ENCODE measurements at places on chromosomes 4 and X.

- no peak for DNase-seq
- no peak overlapping the region for H3K4me3 ChIP-seq
- no peaks in the 10 kb centered on the region for H3K4me1 ChIP-seq
- no peaks in the 10 kb centered on the region for H3K36me3 ChIP-seq
These were observed 75.8 kb upstream of the MAGEB10 start for GRCh38 chrX:27731962-27732361.

GRCh38 chr4:18858229-18858922 lies 836.8 kb upstream of the LCORL start:
- no peaks in the 10 kb centered on the region for H3K36me3 ChIP-seq
- no peaks in the 10 kb centered on the region for H3K27me3 ChIP-seq
- DNase-seq: no peak
- H3K4me3 ChIP-seq: no peak overlapping the region
- no peak overlapping the region for H3K27ac ChIP-seq

- H3K27me3 ChIP-seq: no peaks in the 10 kb centered on the region
- no peaks in the 10 kb centered on the region for H3K4me1 ChIP-seq
- DNase-seq: no peak
- H3K4me3 ChIP-seq: no peak overlapping the region
- H3K27ac ChIP-seq: no peak overlapping the region
These were observed 76.8 kb downstream of the DTHD1 start for GRCh38 chr4:36358173-36358572.

- H3K27me3 ChIP-seq: no peaks in the 10 kb centered on the region
- H3K36me3 ChIP-seq: no peaks in the 10 kb centered on the region
- no peak for DNase-seq
- no peaks in the 10 kb centered on the region for H3K4me1 ChIP-seq
These were observed 24.2 kb upstream of the XPNPEP2 start for GRCh38 chrX:129714581-129714980.

GRCh38 chrX:154775419-154776349 lies 13.0 kb downstream of the DKC1 start:
- DNase-seq: no peak
- peaks cover 4% of the 10 kb centered on the region for H3K4me1 ChIP-seq
- no peak overlapping the region for H3K4me3 ChIP-seq
- H3K27ac ChIP-seq: no peak overlapping the region

DNA sequence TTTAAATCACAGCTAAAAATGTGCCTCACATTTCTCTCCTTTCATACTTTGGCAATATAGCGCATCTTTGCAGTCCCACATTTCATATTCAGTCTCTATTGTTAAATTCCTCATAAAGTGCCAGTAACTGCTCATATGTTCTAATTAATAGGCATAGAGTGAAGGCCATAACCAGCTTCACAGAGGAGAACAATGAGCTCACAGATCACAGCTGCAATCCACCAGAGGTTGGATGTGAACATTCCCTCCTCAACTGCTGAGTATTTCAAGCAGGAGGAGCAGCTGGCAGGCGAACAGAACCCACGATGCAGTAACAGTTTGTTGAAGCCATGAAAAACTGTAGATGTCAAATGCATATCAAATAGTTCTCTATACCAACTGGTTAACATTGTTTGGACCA lies 2088.7 kb upstream of the AGA start:
- DNase-seq: no peak
- no peaks in the 10 kb centered on the region for H3K36me3 ChIP-seq
- H3K27me3 ChIP-seq: no peaks in the 10 kb centered on the region
- H3K4me1 ChIP-seq: no peaks in the 10 kb centered on the region
- H3K27ac ChIP-seq: no peak overlapping the region

DNA sequence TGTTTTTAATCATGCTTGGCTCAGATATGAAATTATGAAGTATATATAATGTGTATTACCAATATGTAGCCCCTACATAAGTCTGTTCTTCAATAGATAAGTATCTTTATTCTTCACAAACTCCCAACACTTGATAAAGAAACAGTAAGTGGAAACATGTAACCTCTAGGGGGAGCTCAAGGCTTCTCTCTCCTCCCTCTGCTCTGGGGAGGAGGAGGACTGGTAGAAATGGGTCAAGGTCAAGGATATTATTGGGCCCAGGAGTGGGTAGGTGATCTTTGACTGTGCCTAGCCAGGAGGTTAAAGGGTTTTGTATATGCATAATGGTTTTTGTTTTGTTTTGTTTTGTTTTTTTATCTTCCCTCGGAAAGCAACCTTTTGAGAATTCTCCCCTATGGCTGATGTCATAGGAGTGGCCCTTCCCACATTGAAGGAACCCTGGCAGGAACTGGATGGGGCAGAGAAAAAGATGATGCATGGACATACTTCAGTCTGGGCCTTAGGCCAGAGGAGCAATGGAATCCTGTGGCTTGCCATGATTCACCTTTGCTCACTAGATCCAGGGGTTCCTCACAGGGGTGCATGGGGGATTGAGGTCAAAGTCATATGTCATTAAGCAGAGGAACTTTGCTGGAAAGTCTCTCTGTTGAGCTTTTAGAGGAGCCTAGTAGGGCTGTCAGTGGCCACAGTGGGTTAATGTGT lies 460.3 kb downstream of the MID1IP1 start:
- no peak for DNase-seq
- H3K27me3 ChIP-seq: no peaks in the 10 kb centered on the region
- peaks cover 4% of the 10 kb centered on the region for H3K36me3 ChIP-seq
- H3K27ac ChIP-seq: peak overlapping the region; percentile 44
- H3K4me1 ChIP-seq: peaks cover 8% of the 10 kb centered on the region
- no peak overlapping the region for H3K4me3 ChIP-seq

DNA sequence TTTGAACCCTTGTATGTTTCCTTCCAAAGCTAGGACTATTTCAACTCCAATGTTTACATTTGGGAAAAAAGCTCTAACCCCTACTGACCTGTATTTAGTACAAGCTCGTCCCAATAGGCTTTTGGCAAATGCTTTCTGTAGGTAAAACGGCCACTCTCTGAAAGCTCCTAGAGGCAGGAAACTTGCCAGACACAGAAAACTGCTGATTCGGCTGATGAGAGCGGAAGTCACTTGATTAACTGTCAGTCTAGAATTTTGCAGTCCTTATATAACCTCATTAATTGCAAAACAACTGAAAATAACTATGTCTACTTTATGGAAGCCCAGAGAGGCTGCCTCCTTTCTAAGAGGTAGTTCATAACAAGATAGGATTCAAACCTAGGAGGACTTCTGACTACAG lies 108.1 kb downstream of the TSPAN7 start:
- no peaks in the 10 kb centered on the region for H3K36me3 ChIP-seq
- no peak for DNase-seq
- no peaks in the 10 kb centered on the region for H3K4me1 ChIP-seq
- H3K4me3 ChIP-seq: no peak overlapping the region

GRCh38 chr4:142535009-142535408 lies 311.1 kb downstream of the INPP4B start:
- H3K4me1 ChIP-seq: peaks cover 7% of the 10 kb centered on the region
- no peaks in the 10 kb centered on the region for H3K36me3 ChIP-seq
- H3K27ac ChIP-seq: no peak overlapping the region
- DNase-seq: no peak
- no peak overlapping the region for H3K4me3 ChIP-seq

GRCh38 chr4:94813221-94813620 lies 55.5 kb downstream of the BMPR1B start:
- no peaks in the 10 kb centered on the region for H3K36me3 ChIP-seq
- H3K4me3 ChIP-seq: no peak overlapping the region
- H3K27me3 ChIP-seq: no peaks in the 10 kb centered on the region

DNA sequence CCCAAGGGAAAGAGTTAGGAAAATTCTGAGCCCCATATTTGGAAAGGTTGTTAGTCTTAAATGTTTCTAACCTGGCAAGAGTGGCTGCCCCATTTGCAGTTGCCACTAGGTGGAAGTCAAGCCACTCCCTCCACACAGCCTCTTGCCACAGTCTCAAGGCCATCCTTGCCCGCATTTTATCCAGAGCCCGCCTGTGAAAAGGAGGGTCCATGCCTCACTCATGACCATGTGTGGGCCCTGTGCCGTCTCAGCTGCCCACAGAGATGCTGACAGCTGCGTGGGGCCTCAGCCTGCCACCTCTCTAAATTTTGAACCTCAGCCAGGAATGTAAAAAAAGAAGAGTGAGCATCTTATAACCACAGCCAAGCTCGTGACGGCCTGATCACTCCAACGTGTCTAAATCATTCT lies 201.5 kb upstream of the FAM241A start:
- H3K27me3 ChIP-seq: peaks cover 10% of the 10 kb centered on the region
- no peak overlapping the region for H3K27ac ChIP-seq
- no peak for DNase-seq
- peaks cover 2% of the 10 kb centered on the region for H3K4me1 ChIP-seq
- no peaks in the 10 kb centered on the region for H3K36me3 ChIP-seq

DNA sequence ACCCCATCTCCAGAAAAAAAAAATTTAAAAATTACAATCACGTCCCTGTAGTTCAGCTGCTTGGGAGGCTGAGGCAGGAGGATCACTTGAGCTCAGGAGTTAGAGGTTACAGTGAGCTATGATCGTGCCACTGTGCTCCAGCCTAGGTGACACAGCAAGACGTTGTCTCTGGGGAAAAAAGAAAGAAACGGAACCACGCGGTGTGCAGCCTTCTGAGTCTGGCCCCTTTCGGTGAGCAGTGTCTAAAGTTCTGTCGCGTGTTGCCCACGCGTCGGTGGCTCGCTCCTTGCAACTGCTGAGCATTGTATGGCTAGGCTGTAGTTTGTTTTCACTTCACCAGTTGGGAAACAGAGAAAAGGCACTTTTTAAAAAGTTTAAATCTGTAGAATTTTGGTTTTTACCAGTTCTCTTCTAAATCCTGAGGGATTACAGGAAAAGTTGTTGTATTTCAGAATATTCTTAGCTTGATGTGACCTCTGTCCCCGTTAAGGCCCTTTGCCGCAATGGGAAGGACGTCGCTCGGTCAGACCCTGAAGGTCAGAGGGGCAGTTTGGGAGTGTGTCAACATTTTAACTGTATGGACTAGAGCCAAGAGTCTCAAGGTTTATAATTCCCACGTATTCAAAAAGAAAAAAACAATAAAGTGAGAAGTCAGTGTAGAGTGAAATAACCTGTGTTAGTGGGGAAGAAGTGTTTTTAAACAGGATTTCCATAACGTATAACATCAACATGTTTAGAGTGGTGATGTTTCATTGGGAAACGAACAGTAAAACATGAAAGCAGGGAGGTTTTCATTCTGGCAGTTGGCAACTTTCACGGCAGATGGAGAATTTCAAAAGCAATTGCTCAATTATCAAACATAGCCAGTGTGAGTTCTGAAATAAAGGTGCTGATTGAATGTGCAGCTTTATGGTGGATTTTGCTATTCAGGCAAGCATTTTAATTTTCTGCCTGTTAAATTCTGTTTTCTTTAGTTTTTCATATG lies 45.8 kb upstream of the MSANTD1 start:
- H3K27ac ChIP-seq: peak overlapping the region; percentile 31
- peaks cover 20% of the 10 kb centered on the region for H3K4me1 ChIP-seq
- no peak overlapping the region for H3K4me3 ChIP-seq
- H3K36me3 ChIP-seq: peaks cover 56% of the 10 kb centered on the region
- H3K27me3 ChIP-seq: no peaks in the 10 kb centered on the region

- no peaks in the 10 kb centered on the region for H3K36me3 ChIP-seq
- no peak overlapping the region for H3K4me3 ChIP-seq
- no peak overlapping the region for H3K27ac ChIP-seq
- peaks cover 5% of the 10 kb centered on the region for H3K4me1 ChIP-seq
These were observed 90.4 kb downstream of the SLC16A2 start for GRCh38 chrX:74511704-74512103.

DNA sequence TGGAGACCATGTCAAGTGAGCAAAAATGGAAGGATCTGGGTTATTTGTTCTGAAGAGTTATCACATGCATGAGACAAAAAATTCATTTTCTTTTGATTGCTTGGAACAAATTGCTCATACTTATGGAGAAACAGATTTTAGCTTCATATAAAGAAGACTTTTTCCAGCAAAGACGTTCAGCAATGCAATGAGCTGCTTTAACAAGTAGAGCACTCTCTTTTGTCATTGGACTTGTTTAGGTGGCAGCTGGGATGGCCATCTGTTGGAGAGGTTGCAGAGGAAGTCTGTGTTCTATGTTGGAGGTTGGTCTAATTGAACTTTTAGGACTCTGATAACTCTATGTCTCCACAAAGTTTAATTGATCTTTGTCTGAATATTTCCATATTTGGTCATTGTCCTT lies 19.9 kb upstream of the CEP135 start:
- no peak for DNase-seq
- no peaks in the 10 kb centered on the region for H3K27me3 ChIP-seq
- peaks cover 3% of the 10 kb centered on the region for H3K36me3 ChIP-seq

DNA sequence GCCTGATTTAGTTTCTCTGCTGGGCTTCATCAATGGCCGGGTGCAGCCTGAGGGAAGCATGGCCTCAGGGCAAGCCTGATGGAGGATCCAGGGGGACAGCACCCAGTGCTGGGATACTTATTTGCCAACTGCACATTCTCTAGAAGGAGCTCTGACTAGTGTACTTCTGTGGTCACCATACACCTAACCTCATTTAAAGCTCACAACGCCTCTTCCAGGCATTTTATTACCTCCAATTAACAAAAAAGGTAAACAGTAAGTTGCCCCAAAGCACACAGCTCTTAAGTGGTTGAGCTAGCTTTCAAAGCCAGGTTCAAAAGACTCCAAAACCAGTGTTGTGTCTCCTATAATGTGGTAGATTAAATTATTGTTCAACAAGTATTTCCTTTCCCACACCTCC lies 26.8 kb upstream of the ATXN3L start:
- no peak for DNase-seq
- H3K4me3 ChIP-seq: no peak overlapping the region
- peaks cover 9% of the 10 kb centered on the region for H3K4me1 ChIP-seq
- peaks cover 10% of the 10 kb centered on the region for H3K36me3 ChIP-seq
- no peak overlapping the region for H3K27ac ChIP-seq

- DNase-seq: no peak
- H3K27ac ChIP-seq: no peak overlapping the region
- H3K27me3 ChIP-seq: no peaks in the 10 kb centered on the region
- no peaks in the 10 kb centered on the region for H3K36me3 ChIP-seq
- no peak overlapping the region for H3K4me3 ChIP-seq
These were observed 1249.4 kb upstream of the DIAPH2 start for GRCh38 chrX:95435198-95435597.

DNA sequence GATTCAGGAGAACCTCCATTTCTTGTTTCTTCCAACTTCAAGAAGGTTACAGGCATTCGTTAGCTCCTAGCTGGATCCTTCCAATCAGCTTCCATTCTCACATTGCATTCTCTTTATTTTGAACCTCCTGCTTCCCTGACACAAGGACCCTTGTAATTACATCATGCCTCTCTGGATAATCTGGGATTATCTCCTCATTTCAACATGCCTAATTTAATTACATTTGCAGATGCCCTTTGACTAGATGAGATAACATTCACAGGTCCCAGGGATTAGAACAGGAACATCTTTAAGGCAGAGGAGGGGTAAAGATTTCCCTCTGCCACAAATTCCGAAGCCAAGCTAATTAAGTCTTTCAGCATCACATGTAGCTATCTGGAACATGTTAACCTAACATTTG lies 753.8 kb upstream of the PCDH7 start:
- H3K27ac ChIP-seq: no peak overlapping the region
- no peaks in the 10 kb centered on the region for H3K27me3 ChIP-seq
- H3K4me3 ChIP-seq: no peak overlapping the region
- no peak for DNase-seq

GRCh38 chrX:16892504-16893362 lies 22.6 kb upstream of the RBBP7 start:
- DNase-seq: peak; percentile 36
- no peaks in the 10 kb centered on the region for H3K36me3 ChIP-seq
- H3K4me3 ChIP-seq: peak overlapping the region; percentile 64
- peaks cover 33% of the 10 kb centered on the region for H3K27me3 ChIP-seq
- peaks cover 5% of the 10 kb centered on the region for H3K4me1 ChIP-seq

GRCh38 chr4:7499661-7500060 lies 64.9 kb upstream of the PSAPL1 start:
- no peaks in the 10 kb centered on the region for H3K36me3 ChIP-seq
- H3K27me3 ChIP-seq: peaks cover 5% of the 10 kb centered on the region
- H3K27ac ChIP-seq: no peak overlapping the region
- no peak overlapping the region for H3K4me3 ChIP-seq
